Mucosa of gallbladder (tissue), 1 donor: ENCODE measurements at places on chromosomes 12 and 14. TPM values are rescaled to one million over a fixed set of nuclear protein-coding genes. Genes with fewer than 3 reads are reported as not detected.

- no peak for DNase-seq
These were observed 79.9 kb upstream of the KCNA1 start for GRCh38 chr12:4829793-4830162.

Gene ERP27
- 0.49 TPM for total RNA-seq

DNA sequence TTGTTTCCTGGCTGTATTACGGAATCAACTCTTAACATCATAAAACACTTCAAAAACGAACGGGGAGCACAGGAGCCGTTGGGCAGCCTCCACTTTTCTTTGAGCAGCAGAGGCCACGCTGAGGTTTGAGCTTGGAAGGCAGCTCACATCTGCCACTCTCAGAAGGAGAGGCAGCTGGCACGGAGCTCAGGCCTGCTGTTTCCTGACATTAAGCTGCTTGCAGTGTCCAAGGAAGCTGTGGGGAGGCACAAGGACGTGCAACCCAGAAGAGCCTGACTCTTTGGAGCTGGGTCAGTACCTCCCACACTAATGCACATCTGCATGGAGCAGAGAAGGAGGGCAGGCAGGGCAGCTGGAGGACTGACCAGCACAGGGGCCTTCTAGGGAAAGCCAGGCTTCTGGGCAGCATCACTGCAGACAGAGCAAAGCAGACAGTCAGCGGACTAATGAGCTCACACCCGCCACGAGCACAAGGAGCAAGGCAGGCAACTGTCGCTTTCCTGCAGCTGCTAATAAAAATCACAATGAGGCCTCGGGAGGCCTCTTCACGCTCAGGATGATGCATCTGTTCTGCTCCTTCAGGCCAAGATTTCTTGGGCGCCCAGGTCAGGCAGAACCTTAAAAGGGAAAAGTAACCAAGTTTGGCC lies 211.1 kb downstream of the GLT1D1 start:
- no peak for DNase-seq

Gene OTUB2
- total RNA-seq: 2.1 TPM

GRCh38 chr14:103105580-103106150 lies 11.1 kb downstream of the EXOC3L4 start:
- no peak for DNase-seq

Gene KIF21A
- total RNA-seq: 26.4 TPM
